Stimulated activated CD4-positive, alpha-beta T cell treated with anti-CD3 and anti-CD28 coated beads, Interleukin-1b, Interleukin-23, amount 100 ng/mL, for 1 hour (primary cell): ENCODE measurements at places on chromosomes 3 and 15.

- no peak for DNase-seq
Measured at GRCh38 chr15:61336026-61336638, 107.0 kb upstream of the RORA start.

- no peak for DNase-seq
Measured at GRCh38 chr3:4645468-4645867, 152.3 kb downstream of the ITPR1 start.

DNA sequence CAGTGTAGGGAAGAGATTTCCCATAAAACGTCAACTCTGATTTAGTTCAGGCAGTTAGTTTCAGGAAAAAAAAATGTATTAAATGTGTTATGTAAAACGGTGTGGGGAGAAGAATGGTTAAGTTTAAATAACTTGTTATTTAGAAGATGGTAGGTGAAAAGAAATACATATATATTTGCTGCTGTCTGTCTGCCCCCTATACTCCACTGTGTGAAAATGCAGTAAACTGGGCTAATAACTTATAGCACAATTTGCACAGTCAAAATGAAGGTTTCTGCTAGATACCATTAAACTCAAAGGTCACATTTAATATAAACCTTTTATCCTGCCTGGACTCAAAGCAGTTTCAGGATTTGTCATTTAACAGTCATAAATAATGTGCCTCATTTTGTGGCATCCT lies 515.0 kb downstream of the FGF12 start:
- DNase-seq: no peak

- DNase-seq: no peak
Measured at GRCh38 chr3:67858492-67858891, 204.1 kb upstream of the SUCLG2 start.

DNA sequence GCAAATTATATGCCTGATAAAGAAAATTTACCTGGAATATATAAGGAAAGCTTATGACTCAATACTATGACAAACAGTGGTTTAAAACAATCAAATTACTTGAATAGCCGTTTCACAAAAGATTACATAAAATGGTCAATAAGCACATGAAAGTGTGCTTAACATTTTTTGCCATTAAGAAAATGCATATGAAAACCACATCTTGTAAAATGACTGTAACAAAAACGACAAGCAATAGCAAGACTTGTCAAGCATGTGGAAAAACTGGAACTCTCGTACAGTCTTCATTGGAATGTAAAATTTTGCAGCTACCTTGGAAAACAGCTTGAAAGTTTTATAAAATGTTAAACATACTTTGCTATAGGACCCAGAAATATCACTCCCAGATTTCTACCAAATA lies 1110.3 kb downstream of the NAALADL2 start:
- DNase-seq: no peak

DNA sequence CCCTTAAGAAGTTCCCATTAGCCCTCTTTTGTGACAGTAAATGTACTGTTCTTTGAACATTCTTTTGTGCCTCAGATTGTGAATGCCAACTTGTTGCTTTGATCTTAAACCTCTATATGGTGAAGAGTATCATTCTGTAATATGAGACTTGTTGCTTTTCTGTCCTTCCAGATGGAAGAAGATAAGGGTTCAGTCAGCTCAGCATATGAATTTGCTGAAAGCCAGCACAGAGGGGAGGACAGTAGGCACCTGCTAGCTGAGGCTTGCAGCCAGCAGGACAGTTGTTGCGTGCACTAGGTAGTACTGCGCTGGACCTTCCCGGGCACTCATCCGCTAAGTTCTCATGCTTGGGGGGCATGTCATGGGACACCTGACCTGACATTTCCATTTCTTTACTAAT lies 74.7 kb downstream of the DCUN1D1 start:
- no peak for DNase-seq
